ENCODE measurements at places on chromosomes 5 and 9. TPM values are rescaled to one million over a fixed set of nuclear protein-coding genes. Genes with fewer than 3 reads are reported as not detected.
A peak's percentile ranks its signal among the peaks of the same experiment; 100 is the strongest.

- H3K27ac ChIP-seq: no peak overlapping the region
- no peaks in the 10 kb centered on the region for H3K27me3 ChIP-seq
- H3K4me3 ChIP-seq: no peak overlapping the region
- no peak for DNase-seq
These were observed 16.8 kb downstream of the SERINC5 start for GRCh38 chr5:80238778-80239679.

- no peaks in the 10 kb centered on the region for H3K27me3 ChIP-seq
- no peak overlapping the region for H3K27ac ChIP-seq
- no peak for DNase-seq
- no peak overlapping the region for H3K4me3 ChIP-seq
These were observed 221.8 kb downstream of the ENC1 start for GRCh38 chr5:74418709-74419108.

GRCh38 chr9:130825809-130826208, 9.2 kb upstream of the ABL1 start:
- no peaks in the 10 kb centered on the region for H3K27me3 ChIP-seq
- peak; percentile 57 for DNase-seq
- peaks cover 15% of the 10 kb centered on the region for H3K4me1 ChIP-seq
- H3K36me3 ChIP-seq: peaks cover 24% of the 10 kb centered on the region

Gene TERT
- 3.3 TPM for total RNA-seq

GRCh38 chr5:14547666-14548065, 33.9 kb upstream of the OTULINL start:
- H3K27ac ChIP-seq: no peak overlapping the region
- DNase-seq: no peak
- no peak overlapping the region for H3K4me3 ChIP-seq
- no peaks in the 10 kb centered on the region for H3K36me3 ChIP-seq
- no peaks in the 10 kb centered on the region for H3K4me1 ChIP-seq

Gene CSF2
- total RNA-seq: 0.29 TPM

DNA sequence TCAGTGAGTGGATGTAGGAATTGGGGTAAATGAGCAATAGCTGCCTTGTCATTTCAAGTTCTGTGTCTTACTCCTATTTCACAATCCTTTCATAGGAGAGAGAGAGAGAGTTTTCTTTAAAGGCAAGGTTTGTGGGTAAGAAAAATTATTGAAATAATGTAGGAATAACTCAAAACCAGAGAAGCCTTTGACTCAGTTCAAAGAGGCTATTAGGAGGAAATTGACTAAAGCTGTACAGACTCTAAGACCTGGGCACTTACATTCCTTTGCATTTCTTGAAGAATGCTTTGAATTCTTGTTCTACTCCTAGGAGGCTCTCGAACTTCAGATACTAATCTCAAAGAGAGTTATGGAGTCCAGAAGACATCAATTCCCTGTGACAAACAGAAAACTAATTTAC, 257.1 kb downstream of the FBXL7 start:
- H3K27me3 ChIP-seq: no peaks in the 10 kb centered on the region
- no peaks in the 10 kb centered on the region for H3K36me3 ChIP-seq
- no peak overlapping the region for H3K4me3 ChIP-seq
- no peak overlapping the region for H3K27ac ChIP-seq

Gene F12
- 18.3 TPM for total RNA-seq

DNA sequence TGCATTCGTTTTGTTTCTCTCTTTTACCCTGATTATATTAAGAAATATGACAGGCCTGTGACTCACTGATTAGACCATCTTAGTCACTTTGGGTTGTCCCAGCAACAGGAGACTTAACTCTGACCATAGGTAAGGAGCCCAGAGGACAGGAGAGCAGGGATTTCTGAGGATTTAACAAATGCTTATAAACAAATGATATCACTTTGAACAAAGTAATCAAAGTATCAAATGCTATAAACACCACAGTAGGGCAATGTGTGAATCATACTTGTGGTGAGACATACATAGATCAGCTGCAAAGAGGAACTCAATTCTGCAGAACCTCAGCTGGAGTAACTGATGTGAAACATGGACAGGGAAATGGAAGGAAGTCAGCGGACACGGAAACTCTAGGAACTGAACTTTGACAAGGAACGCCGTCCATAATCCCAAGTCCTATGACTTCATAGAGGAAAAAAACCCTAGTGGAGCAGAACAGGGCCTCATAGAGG, 190.6 kb upstream of the MSX2 start:
- no peak overlapping the region for H3K4me3 ChIP-seq
- DNase-seq: no peak
- no peaks in the 10 kb centered on the region for H3K36me3 ChIP-seq

DNA sequence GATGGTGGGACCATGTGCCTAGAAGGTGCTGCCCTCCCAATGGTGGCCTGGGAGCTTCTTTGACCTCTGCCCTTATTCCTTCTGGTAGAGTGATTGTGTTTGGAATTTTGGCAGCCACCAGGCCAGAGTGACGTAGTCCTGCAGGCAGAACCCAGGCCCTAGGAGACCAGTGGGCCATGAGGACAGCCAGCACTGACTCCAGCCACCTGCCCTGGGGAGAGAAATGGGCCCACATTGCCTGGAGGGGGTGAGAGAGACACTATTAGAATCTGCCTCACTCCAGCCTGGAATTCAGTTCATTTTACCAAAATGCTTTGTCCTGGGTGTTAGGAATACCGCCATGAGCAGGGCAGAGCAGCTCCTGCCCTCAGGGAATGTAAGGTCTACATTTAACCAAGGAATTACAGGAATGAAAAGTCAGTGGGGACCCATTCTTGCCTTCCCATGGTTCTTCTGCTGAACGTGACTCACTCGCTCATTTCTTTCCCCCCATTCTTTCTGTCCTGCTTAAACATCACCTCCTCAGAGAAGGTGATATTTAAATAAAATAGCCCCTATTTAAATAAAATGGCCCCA, 5.5 kb upstream of the COL27A1 start:
- peaks cover 8% of the 10 kb centered on the region for H3K4me1 ChIP-seq
- no peak overlapping the region for H3K4me3 ChIP-seq
- H3K27me3 ChIP-seq: peaks cover 51% of the 10 kb centered on the region

GRCh38 chr9:110157823-110158664, 49.9 kb downstream of the C9orf152 start:
- H3K36me3 ChIP-seq: no peaks in the 10 kb centered on the region
- H3K27ac ChIP-seq: no peak overlapping the region
- peaks cover 17% of the 10 kb centered on the region for H3K27me3 ChIP-seq
- no peaks in the 10 kb centered on the region for H3K4me1 ChIP-seq
- H3K4me3 ChIP-seq: no peak overlapping the region

DNA sequence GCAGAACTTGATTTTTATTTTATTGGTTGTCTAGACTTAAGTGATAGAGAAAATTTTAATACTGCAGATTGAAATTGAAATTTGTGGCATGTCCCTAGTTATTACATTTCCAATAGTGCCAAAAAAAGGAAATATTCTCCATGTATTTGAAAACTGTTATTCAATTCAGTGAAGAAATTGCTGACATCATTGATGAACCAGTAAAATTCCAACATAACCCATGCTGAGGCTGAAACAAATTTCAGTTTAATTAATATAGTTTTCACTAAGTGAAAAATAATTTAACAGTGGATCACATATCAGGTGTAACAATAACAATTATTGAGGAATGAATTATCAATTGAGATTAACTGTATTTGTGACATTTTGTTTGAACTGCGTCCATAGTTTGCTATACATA, 38.7 kb downstream of the LURAP1L start:
- H3K27ac ChIP-seq: no peak overlapping the region
- no peaks in the 10 kb centered on the region for H3K4me1 ChIP-seq
- H3K27me3 ChIP-seq: no peaks in the 10 kb centered on the region
- DNase-seq: no peak
- H3K4me3 ChIP-seq: no peak overlapping the region

DNA sequence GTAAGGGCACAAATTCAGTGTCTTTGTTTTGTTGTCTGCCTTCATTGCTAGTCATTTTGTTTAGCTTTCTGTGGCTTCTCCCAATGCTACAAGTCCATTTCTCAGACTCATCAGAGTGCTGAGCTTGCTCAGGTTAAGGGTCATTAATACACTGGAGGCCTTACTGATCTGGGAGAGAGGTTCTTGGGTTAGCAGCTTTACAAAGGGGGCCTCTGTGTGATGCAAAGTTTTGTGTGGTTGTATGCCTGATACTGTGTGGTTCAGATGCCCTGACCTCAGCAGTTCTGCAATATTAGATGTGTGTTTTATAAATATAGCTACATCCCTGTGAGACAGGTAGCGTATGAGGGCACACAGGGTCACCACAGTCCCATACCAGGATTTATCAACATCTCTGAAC, 34.8 kb upstream of the SMARCA2 start:
- H3K27me3 ChIP-seq: no peaks in the 10 kb centered on the region
- no peaks in the 10 kb centered on the region for H3K36me3 ChIP-seq
- no peak overlapping the region for H3K4me3 ChIP-seq

Gene BSPRY
- 0.16 TPM for total RNA-seq

Gene OBP2B
- not detected for total RNA-seq

DNA sequence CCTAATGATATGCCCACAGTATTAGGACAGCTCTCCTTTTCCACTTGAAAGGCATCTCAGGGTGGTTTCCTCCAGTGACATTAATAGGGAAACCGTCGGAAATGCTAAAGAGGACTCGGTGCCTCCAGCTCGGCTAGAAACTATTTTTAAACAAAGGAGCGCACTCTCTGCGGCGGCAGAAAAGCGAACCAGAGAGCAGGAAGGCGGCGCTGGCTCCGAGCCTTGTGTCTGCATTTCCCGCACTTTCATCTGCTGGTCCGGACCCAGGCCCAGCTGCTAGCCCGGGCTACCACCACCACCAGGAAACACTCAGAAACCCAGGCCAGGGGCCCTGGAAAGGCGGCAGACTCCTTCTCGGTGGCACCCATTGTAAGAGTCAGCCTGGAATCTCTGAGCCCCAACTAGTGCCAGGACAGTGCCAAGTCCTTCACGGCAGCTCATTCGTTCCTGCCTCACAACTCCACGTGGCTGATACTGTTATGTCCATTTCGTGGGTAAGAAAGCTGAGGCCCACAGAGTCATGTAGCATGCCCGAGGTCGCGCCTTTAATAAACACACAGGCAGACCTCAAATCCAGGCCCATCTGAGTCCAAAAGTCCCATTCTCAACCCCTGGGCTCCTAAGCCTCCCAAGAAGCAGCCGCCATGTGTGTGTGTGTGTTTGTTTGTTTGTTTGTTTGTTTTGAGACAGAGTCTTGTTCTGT, 73.9 kb downstream of the VAV2 start:
- no peaks in the 10 kb centered on the region for H3K4me1 ChIP-seq
- H3K27me3 ChIP-seq: no peaks in the 10 kb centered on the region
- no peak overlapping the region for H3K4me3 ChIP-seq
- no peak overlapping the region for H3K27ac ChIP-seq
- no peak for DNase-seq
- no peaks in the 10 kb centered on the region for H3K36me3 ChIP-seq

Gene DDX4
- total RNA-seq: not detected

Gene MYOZ3
- not detected for total RNA-seq

Gene GZMA
- not detected for total RNA-seq

DNA sequence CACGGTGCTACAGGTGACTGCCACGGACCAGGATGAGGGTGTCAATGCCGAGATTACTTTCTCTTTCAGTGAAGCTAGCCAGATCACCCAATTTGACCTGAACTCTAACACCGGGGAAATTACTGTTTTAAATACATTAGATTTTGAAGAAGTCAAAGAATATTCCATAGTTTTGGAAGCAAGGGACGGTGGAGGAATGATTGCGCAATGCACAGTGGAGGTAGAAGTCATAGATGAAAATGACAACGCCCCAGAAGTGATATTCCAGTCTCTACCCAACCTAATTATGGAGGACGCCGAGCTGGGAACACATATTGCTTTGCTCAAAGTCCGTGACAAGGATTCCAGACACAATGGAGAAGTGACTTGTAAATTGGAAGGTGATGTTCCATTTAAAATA, 1.2 kb downstream of the PCDHGB4 start:
- no peak for DNase-seq
- H3K4me3 ChIP-seq: no peak overlapping the region
- no peak overlapping the region for H3K27ac ChIP-seq
- H3K27me3 ChIP-seq: peaks cover 33% of the 10 kb centered on the region

DNA sequence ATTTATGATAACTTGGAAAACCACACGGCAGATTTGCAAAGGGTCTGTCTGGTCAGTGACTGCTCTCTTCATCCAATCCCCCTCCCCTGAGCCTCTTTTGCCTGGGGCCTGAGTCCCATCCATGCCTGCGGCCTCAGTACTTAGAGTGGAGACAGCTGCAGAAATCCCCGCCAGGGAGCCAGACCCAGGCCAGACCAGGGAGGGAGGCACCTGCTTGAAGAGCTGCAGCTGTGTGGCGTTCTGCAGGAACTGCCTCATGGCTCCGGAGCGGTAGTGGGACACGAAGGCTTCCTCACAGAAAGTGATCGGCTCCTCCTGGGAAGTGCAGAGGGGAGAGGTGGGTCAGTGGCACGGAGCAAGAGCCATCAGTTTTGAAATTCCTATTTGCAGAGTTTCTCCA, 101.6 kb downstream of the CRB2 start:
- no peak overlapping the region for H3K27ac ChIP-seq
- no peak for DNase-seq
- H3K36me3 ChIP-seq: no peaks in the 10 kb centered on the region
- no peak overlapping the region for H3K4me3 ChIP-seq

Gene IPPK
- 11.1 TPM for total RNA-seq

DNA sequence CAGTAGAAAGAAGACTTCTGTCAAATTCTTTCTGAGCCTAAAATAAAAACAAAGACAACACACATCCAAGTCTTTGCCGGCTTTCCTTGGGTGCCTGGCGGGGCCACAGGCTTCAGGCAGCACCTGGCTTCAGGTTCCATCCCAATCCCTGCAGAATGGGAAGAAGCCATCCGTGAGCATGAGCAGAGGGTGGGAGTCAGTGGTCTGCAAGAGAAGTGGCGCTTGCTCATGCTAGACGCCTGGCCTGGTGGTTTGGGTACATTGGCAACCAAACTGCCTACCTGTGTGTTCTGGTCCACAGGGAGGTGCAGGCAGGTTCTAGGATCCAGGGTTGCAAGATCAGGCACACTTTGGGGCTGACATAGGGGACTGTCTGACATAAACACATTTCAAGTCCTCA, 47.6 kb upstream of the RETREG1 start:
- peaks cover 3% of the 10 kb centered on the region for H3K27me3 ChIP-seq
- no peak for DNase-seq
- no peaks in the 10 kb centered on the region for H3K36me3 ChIP-seq
- no peaks in the 10 kb centered on the region for H3K4me1 ChIP-seq
- H3K4me3 ChIP-seq: no peak overlapping the region

- peaks cover 3% of the 10 kb centered on the region for H3K4me1 ChIP-seq
- H3K4me3 ChIP-seq: no peak overlapping the region
- DNase-seq: no peak
- no peaks in the 10 kb centered on the region for H3K36me3 ChIP-seq
- no peak overlapping the region for H3K27ac ChIP-seq
These were observed 124.5 kb upstream of the PHYKPL start for GRCh38 chr5:178357121-178357521.

GRCh38 chr9:123649909-123650308, 280.0 kb downstream of the DENND1A start:
- H3K4me3 ChIP-seq: no peak overlapping the region
- no peak for DNase-seq
- no peaks in the 10 kb centered on the region for H3K27me3 ChIP-seq

- H3K27ac ChIP-seq: no peak overlapping the region
- H3K27me3 ChIP-seq: no peaks in the 10 kb centered on the region
- H3K4me3 ChIP-seq: no peak overlapping the region
- no peaks in the 10 kb centered on the region for H3K4me1 ChIP-seq
- DNase-seq: no peak
- H3K36me3 ChIP-seq: no peaks in the 10 kb centered on the region
These were observed 161.2 kb downstream of the GNA14 start for GRCh38 chr9:77486968-77487367.

Gene ZNF879
- 0.63 TPM for total RNA-seq

GRCh38 chr9:75418518-75418917, 330.2 kb downstream of the OSTF1 start:
- no peak for DNase-seq
- no peaks in the 10 kb centered on the region for H3K27me3 ChIP-seq
- H3K4me1 ChIP-seq: no peaks in the 10 kb centered on the region
- no peaks in the 10 kb centered on the region for H3K36me3 ChIP-seq
- no peak overlapping the region for H3K27ac ChIP-seq
- H3K4me3 ChIP-seq: no peak overlapping the region

Gene CNTRL
- total RNA-seq: 20.5 TPM

Gene SCGB3A2
- 0.35 TPM for total RNA-seq
